ENCODE measurements at places on chromosomes 7 and 10.
A peak's percentile ranks its signal among the peaks of the same experiment; 100 is the strongest.

DNA sequence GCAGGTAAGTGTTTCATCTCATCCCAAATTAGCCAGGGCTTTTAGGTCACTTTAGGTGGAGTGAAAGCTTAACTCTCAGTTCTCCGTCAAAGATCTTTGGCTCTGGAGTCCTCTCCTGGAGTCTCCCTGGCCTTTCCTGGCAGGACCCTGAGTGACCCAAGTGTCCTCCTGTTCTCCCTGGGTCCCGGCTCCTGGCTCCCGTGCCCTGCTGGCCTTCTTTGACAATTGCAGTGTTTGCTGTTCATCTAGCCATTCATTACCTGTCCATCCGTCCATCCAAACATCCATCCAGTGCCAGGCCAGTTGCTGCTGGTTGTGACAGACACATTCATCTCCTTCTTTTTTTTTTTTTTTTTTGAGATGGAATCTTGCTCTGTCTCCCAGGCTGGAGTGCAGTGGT lies 6.2 kb upstream of the TPST1 start:
- DNase-seq, result no peak

DNA sequence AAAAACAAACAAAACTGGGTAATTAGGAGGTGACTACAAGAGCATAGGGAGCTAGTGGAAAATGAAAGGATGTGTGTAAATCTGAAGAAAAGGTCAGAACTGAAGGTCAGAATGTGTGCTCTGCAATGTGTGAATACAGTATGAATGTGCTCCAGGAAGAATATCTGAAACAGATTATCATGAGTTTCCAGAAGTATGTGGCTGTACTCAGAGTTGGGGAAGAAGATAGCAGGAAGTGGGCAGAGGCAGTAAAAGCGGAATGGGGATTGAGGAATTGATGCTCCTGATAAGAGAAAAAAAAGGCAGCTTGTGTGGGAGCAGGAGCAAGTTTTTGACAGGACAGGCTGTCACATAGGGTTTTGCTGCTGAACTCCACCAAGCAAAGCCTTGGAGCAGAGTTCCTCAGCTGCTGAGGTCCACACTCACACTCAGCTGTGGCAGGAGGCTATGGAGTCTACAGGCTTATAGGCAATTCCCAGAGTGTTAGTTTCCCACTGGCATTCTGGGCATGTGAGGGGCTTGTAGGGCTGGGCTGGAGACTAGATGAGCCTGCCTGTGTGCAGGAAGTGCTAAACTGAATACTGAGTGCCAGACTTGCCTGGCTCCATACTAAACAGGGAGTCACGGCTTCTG lies 22.9 kb downstream of the H2AZ2 start:
- peak; percentile 19 for DNase-seq

DNA sequence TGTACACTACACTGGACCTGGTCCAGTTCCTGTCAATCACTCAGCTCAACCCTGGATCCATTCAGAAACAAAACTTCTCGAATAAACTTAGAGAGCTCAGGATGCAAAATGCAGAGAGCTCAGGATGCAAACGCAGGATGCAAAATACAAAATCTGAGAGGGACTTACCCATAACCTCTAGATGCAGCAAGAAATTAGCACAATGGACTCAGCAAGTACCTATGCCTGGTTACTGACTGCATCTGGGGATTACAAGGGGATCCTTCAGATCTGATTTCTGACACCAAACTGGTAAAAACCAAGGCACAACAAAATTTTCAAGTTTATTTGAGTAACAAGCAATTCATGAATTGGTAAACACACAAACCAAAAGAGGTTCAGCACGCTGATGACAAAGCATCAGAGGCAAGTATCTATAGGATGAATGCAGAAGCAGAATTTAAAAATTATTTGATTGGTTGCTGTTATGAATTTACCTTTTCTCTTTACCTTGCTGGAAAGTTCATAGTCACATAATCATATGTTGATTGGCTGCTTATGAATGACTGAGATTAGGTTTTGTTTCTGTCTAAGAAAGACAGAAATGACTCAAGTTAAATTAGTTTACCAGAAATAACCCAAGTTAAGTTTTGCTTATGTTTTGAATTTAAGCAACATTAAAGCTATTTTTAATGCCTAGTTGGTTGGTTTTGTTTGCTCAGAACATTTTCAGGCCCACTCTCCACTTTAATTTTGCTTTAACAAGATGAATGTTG lies 11.4 kb downstream of the GIMAP6 start:
- no peak for DNase-seq

DNA sequence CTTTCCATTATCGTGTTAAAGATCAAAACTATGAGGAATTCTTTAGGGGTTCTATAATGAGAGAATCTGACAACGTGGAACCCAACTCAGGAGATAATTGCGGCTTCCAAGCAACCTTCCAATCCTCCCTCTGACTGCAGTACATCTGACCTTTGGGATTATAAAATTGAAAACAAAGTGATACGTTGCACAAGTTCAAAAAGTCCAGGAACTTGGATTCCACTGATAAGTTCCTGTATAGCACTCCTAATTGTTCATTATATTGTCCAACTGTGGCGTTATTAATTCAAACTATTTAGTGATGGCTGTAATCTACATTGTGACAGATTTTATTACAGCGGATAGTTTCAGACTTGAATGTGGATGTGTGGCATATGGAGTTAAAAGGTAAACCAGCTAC lies 15.4 kb downstream of the MALRD1 start:
- no peak for DNase-seq

DNA sequence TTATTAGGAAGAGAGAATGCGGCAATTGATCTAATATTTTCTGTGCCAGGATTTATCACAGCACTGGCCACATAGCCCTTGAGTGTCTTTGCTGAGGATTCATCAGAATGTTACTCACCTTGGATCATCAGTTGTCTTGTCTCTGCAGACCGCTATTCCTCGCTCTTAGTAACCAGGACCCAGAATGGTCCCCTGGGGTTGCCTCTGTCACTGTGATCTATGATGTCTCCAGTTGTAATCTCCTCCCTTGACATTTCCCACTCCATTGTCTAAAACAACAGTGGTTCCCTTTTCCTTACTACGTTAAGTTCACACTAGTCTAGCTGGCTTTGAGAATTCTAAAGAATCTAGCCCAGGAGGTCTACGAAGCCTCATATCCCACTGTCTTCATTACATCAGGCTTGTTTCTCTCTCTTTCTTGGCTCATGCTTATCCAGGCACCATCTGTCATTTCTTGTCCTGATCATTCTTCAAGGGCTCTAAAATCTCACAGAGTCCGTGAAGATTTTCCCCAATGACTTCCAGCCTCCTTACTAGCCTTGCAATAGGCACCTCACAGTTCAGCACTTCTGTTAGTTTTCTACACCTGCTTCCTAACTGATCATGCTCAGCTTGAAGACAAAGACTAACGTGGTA lies 125.8 kb downstream of the CUBN start:
- DNase-seq, result no peak

GRCh38 chr7:158868764-158869410 lies 12.5 kb downstream of the DYNC2I1 start:
- DNase-seq, result no peak

GRCh38 chr10:48782386-48782785 lies 97.7 kb downstream of the WDFY4 start:
- no peak for DNase-seq

- DNase-seq, result no peak
These were observed 4.5 kb upstream of the AEBP1 start for GRCh38 chr7:44099669-44100068.

DNA sequence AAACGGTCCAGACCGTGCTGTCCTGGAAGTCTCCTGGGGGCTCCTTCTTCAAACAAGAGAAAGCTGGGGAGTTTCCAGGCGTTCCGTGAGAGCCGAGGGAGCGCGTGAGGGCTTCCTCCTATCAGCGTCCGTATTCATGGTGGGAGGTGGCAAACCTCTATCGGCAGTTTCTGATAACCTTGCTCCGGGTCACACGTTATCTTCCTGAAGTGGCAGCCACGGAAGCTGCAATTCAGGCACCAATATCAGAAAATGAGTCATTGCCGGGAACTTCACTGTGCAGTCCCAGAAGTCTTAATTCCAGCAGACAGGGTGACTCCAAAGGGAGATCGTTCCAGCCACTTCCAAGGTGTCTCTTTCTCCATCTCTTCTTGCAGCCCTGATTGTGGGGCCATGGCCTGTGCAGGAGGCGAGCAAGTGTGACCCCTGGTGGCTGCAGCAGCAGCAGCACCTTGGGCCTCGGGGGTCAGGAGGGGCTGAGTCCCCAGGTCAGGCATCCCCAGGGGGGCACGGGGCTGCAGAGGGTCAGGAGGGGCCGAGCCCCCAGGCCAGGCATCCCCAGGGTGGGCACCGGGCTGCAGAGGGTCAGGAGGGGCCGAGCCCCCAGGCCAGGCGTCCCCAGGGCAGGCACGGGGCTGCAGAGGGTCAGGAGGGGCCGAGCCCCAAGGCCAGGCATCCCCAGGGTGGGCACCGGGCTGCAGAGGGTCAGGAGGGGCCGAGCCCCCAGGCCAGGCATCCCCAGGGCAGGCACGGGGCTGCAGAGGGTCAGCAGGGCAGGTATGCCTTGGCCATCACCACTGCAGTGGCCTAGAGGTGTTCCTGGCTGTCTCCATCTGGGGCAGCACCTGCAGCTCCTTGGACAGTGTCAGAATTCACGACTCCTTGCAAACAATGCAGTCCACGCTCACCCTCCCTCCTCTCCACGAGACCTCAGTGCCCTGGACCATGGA lies 538.7 kb downstream of the DNAJB6 start:
- DNase-seq, result no peak

DNA sequence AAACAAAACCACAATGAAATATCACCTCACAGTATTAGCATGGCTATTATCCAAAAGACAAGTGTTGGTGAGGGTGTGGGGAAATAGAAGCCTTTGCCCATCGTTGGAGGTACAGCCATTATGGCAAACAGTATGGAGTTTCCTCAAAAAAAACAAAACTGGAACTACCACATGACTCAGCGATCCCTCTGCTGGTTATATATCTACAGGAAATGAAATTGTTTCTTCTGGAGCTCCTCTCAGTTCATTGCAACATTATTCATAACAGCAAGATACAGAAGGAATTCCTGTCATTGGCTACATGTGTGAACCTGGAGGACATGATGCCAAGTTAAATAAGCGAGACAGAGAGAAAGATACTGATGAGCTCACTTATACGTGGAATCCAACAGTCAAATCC lies 2.4 kb upstream of the UBE3C start:
- peak; percentile 31 for DNase-seq

DNA sequence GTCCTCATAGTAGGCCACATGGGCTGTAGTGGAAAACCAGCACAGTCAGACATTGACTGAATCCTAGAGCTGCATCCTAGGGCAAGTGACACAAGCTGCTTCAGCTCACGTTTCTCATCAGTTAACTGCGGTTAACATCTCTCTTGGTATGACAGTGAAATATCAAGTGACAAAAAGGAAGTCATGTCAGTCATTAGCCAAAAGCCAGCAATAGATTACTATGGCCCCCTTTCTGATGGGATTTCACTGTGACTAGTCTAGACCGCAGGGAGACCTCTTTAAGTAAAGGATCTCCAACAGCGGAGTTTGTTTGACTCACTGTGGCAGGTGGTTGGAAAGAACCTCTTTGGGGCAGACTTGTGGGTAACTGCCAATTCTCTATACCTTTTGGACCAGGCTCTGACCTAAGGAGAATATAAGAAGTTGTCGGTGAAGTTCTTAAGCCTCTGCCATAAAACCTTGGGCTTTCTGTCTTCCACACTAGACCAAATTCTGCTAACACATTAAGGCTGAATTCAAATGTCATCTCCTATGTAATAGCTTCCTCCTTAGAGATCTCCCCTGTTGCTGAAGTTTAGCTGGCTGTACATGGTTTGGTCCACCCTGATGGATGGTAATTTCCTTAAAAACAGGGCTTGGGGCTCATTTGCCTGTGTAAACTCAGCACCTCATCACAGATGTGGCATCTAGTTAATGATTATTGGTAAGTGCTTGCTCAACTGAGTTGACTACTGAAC lies 115.3 kb downstream of the SGMS1 start:
- no peak for DNase-seq

DNA sequence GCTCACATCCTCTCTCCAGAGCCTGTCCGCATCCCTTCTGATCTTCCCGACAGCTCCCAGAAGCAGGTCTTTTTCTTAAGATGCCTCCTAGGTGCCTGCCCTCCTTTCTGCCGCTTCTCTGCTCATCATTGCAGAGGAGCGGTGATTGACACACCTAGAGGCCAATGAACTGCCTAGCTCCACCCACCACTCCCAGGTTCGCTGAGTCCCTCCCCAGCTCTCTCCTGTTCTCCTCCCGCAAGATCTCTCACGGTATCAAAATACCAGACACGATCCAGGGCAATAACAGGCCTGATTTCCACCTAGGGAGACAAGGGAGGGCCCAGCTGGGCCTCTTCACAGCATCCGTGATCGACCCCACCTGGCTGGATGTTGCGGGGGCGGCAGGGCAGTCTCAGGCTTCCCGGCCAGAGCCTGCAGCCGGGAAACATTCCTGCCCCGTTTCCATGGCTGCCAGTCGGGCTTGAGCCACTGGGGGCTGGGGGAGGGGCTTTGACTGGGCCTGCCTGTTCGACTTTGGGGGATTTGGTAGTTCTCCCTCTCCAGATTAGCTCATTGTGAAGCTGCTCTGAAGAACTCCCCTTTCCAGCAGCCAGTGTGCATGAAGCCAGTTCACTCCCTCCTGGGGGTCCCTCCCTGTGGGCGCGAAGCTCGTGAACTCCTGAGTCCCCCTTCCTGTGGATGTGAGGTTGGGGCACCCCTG lies 373.5 kb downstream of the RPS24 start:
- DNase-seq, result peak; percentile 62

DNA sequence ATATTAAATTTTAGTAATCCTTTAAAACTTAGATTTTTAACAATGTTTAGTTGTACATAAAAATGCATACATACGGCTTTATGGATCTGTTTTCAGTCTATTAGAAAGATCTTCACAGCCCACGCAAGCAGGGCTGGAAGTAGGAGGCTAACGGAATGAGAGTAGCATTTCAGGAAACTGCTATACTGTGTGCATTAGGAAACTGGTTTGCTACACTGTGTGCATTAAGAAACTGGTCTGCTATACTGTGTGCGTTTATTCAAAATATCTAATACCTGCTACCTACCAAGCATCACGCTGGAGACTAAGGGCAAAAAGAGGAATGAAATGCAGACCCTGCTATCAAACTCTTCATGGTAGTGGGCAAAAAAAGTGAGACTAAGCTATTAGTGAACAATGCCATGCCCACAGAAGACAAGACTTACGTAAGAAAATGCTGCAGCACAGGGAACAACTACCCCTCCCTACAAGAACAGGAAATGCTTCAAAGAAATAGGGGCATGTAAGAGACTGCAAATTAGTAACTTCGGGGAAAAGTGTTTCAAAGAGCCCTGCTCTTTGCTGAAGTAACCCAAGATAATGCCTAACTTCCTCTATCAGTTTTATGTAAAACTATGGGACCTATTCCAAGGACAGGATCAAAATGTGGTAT lies 11.3 kb downstream of the RAB11FIP2 start:
- no peak for DNase-seq

DNA sequence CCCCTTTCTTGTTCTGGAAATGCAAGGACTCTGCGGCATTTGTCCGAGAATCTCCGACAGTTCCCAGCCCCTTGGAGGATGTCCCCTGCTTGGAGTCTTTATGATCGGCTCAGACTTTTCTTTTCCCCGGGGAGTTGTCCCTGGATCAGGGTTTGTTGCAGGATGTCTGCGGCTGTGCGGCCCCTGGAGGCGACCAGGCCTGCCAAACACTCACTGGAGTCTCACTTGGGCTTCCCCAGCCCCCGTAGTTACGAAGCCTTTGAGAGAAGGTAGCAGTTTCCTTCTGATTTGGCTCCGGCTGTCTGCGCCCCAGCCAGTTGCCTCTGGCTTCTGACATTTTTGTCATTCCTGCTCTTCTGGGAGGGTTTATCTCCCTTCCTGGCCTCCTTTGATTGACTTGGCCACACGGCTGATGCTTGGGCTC lies 16.1 kb downstream of the COL26A1 start:
- DNase-seq, result no peak

All from HFF-Myc (cell line).